ENCODE measurements at places on chromosomes 3 and 15.

DNA sequence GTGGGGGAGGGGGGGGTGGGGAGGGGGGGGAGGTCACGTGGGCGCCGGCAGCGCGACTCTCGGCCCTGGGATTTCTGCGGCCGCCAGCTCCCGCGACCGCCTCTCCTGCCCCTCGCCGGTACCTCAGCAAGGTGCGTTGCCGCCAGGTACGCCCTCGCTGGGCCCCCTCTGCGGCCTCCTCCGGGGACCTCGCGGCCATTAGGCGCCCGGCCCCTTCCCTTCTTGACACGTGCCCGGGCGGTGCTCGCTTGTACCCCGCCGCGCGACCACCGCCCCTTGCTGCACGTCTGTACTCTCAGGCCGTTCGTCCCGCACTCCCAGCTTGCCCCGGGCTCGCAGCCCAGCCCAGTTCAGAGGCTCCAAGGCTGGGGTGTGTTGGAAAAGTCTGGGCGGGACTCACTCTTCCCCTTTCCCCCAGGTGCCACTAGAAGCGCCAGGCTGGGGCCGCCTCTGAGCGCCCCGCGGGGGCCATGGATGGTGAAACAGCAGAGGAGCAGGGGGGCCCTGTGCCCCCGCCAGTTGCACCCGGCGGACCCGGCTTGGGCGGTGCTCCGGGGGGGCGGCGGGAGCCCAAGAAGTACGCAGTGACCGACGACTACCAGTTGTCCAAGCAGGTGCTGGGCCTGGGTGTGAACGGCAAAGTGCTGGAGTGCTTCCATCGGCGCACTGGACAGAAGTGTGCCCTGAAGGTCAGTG, at the start of gene MAPKAPK3:
TSS of gene MAPKAPK3 (plus strand) at position 56 of the 696 bp plus-strand sequence. CDS start at position 471, 415 bp downstream.
- peak; percentile 16 for DNase-seq

- no peak for DNase-seq
These were observed 59.4 kb upstream of the PRR23C start for GRCh38 chr3:139104062-139104461.

DNA sequence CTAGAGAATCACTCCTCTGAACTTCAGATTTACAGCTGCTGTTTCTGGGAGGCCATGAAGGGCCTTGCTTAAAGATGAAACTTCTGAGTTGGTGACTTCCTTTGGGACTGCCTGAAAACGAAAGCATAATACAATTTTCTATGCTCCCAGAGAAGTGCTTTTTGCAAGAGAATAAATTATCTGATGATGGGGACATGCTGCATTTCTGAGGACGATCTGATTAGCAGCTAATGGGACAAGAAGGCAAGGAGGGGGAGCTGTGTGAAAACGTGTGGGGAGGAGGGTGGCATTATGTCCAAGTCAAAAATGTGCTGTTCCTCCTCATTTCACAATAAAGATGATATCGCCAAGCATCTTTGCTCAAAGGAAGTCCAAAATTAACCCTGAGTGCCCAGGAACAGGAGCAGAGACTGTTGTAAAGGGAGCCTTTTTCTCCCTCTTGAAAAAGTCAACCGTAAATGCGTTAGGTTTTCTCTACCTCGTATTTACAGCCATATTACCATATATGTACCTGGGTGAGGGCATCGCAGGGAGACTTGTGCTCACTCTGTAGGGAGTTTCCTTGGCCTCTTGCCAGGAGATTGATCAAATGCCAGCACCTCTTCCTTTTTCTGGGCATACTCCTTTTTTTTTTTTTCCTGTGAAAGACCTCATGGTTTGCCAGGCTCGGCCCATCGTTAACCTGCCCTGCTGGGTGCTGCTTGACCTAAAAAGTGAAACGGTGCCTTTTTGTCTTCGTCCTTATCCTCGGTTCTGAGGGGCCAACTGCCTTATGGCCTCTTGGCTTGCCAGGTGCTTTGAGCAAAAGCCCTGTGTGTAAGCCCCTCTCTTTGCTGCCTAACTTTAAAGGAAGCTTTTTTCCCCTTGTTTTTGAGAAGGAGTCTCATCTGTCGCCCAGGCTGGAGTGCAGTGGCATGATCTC, 11.5 kb downstream of the ITPR1 start:
- no peak for DNase-seq

DNA sequence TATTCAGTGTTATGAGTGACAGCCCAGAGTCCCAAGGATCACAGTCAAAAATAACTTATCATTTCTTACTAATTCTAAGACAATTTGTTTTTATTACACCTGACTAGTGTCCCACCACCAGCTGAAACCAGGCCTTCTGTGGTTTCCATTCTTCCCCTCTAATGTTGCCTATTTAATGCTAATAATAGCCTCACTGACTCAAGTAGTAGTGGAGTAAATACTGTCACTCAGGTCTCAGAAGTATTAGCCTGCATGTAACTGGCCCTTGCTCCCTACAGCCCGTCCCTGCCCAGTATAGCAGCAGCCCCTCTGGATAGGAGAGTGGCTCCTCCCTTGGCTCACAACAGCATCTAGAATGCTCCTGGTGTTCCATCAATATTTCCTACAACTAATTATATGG, 665.5 kb downstream of the NTRK3 start:
- no peak for DNase-seq

DNA sequence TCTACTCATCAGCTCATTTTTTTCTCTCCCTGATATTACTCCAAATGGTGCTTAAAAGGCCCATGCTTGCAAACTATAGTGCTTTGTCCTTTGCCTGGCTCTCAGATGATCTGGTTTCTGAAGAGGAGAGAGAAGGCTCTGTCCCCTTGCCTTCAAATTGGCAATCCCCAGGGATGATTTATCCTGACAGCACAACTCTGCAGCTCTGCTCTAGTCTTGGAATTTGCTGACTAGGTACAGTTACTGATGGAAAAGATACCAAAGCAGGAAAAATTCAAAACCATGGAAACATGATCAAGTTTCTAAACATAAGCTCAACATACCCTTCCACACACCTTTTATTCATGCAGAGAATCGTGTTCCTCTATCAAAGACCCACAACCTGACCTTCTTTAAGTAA, 106.7 kb upstream of the CADPS start:
- no peak for DNase-seq

Data from activated T-cell treated with anti-CD3 and anti-CD28 coated beads for 48 hours (primary cell).